ENCODE measurements at places on chromosomes 3 and 15.

DNA sequence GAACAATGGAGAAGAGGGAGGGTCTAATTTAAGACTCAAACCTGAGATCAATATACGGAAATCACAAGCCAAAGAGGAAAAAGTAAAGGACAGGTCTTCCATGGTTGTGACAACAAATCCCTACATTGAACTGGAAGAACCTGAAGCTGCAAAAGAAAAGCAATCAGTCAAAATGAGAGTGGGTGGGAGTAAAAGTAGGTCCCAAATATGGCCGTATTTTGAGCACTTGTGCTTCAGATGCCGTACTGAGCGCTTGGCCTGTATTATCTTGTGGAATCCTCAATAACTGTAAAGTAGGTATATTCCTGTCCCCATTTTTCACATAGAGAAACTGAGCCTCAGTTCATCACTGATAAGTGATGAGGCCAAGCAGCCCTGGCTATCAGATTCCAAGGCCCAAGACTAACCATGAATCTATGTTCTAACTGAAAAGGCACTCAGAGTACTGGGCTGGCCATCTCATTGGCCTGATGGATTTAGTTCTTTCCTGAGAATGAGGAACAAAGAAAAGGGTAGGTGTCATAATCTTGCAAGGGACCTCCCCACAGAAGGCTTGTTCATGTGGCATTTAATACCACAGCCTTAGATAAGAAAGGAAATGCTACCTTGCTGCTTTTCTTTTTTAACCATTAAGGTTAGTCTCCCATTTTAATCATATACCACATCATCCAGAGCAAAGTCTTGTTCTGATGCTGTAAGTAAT lies 52.5 kb downstream of the LRRN1 start:
- DNase-seq: no peak

DNA sequence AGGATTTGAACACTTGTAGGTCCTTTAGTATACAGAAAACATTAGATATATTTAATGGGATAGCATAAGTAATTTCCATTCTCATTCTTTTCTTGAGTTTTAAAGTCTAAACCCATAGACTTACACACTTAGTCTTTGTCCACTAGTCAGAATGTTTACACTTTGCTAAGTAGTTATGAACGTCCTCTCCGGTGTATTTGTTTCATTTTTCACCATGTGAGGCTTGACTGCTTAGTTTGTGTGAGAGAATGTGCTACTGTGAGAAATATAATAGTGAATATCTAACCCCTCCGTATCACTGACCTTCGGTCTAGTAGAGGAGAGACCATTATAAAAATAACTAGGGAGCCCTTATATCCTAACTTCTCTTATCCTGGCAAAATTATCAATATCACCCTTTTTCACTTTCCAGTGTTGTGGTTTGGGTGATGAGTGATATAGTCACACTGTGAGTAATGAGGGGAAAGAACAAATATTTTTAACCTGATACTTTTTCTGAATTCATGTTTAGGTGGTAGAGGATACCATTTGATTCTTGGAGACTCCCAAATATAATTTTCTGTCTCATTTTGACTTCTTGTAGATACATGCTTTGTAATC lies 122.4 kb downstream of the UBE2E2 start:
- DNase-seq: no peak

- no peak for DNase-seq
These were observed 527.9 kb upstream of the TBL1XR1 start for GRCh38 chr3:177725165-177725564.

DNA sequence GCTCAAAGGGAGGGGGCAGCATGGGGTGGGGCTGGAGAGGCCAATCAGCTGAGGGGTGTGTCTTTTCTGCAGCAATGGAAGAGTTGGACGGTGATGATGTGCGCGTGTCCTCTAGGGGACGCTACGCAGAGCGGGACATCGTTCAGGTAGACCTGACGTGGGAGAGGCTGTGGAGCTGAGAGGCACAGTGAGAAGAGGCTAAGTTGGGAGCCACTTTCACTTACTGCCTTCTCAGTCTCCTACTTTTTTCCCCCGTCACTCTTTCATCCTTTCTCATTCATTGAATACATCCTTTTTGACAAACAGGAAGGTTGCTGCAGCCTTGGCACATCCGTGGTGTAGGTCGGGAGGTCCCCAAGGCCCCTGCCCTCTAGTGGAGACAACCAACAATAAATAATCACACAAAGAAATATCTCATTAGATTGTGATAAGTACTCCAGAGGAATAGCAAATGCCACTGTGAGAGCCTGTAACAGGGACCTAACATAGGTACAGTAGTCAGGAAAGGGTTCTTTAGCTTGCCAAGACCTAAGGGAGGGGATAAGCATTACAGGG lies 4.4 kb upstream of the BRPF1 start:
- DNase-seq: no peak

- no peak for DNase-seq
These were observed 101.2 kb downstream of the SEC22A start for GRCh38 chr3:123302961-123303360.

- DNase-seq: no peak
These were observed 985 bp downstream of the TEX9 start for GRCh38 chr15:56366211-56366610.

GRCh38 chr3:54264050-54264449 lies 141.7 kb downstream of the CACNA2D3 start:
- DNase-seq: no peak

GRCh38 chr3:16883057-16883722 lies 1.6 kb upstream of the PLCL2 start:
- no peak for DNase-seq

DNA sequence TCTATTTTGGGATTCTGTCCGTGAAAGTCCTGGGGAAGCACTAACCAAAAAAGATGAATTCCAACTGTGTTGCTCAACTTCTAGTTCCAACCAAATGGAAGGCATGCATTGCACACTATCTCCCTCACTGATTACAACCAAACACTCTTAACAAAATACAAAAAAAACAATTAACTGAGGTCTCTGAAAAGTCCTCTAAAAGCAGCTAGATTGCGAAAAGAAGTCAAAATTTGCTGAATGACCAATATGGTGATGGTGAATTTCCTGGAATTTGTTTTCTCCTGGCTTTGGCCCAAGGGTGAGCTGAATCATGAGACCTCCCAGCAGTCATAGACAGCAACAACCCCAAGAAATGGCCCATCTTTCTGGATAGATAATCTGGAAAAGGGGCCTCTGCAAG lies 28.3 kb downstream of the CYP19A1 start:
- DNase-seq: no peak

DNA sequence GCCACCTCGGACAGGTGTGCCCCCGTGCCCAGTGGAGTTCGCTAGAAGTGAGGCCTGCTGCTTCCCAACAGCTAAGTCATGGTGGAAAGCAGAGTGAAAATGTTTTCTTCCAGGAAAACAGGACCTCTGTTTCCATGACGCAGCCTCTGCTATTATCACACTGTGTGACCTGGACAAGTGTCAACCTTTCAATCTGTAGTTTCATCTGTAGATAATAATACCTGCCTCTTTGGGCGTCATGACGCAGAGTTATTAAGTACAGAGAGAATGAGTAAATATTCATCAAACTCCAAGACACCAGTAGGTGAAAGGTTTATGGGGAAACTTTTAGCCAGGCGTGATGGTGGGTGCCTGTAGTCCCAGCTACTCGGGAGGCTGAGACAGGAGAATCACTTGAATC lies 62.3 kb downstream of the TMEM44 start:
- no peak for DNase-seq

DNA sequence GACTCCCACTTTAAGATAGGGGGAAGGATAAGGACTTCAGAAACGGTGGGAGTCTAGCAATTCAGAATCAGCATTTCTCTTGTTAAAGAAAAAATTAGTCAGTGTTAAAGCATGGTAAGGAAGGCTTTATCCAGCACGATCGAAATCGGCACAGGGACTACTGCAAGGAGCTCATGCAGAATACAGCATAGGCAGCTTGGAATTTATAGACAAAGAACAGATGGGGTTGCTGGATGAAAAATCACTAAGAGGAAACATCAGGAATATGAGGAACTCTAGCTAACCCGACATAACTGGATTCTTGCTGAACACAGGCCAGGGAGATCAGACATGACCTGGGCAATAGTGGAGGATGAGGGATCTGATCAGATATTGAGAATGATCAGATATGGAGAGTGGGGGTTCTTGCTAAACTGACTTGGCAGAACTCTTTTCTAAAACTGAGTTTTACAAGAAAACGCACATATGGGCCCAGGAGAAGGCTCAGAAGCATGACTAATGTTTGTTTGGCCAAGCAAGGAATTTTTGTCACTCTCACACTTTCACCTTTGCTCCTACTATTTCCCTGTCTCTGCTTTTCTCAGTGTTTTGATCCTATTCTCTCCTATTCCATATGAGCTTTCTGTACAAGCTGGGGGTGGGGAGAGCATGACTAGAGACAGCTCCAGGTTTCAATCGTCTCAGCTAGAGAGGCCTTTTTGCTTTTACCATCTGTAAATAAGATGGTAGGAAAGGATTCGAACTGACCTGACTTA lies 3.9 kb upstream of the PLCH1 start:
- DNase-seq: no peak

DNA sequence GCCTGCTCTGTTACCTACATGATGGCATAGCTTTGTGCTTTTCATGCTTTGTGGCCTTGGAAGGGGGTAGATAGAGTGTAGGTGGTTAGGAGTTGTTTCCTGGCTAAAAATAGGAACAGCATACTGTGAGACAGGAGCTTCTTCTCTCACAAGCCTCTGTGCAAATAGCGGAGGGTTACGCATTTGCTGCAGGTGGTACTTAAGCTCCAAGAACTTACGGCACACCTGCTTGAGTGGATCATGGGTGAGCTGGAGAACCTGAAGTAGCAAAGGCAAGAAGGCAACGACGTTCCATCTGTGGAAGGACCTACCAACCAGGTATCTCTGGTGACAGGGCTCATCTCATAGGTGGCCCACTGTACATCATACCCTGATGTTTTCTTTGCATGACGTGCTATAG lies 66.0 kb downstream of the ST6GAL1 start:
- DNase-seq: no peak

- no peak for DNase-seq
These were observed 63.6 kb downstream of the NIPA2 start for GRCh38 chr15:22902046-22902445.

DNA sequence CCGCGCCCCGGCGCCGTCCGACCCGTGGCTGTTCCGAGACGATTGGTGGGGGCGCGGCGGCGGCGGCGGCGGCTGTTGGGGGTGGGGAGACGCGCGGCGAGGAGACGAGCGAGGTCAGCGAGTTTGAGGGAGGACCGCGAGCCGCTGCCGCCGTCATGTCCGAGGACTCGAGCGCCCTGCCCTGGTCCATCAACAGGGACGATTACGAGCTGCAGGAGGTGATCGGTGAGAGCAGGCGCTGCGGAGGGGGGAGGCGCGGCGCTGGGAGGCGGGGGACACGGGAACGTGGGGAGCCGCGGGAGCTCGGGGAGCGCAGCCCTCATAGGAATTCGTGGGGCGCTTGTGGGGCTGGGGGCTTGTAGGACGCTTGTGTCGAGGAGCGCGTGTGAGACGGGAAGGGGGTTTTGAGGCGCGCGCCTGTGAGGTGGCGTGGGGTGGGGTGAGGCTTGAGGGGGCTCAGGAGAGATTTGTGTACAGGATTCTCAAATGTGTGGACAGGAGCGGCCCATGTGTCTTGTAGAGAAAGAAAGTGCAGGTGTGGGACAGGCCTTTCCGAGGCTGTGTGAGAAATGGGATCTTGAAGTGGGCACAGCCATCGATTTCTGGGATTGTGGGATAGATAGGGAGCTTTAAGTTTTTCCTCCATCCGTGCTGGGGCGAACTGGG lies 518 bp downstream of the OXSR1 start:
- DNase-seq: no peak

- DNase-seq: no peak
These were observed 880.8 kb downstream of the ROBO1 start for GRCh38 chr3:78887029-78887428.

DNA sequence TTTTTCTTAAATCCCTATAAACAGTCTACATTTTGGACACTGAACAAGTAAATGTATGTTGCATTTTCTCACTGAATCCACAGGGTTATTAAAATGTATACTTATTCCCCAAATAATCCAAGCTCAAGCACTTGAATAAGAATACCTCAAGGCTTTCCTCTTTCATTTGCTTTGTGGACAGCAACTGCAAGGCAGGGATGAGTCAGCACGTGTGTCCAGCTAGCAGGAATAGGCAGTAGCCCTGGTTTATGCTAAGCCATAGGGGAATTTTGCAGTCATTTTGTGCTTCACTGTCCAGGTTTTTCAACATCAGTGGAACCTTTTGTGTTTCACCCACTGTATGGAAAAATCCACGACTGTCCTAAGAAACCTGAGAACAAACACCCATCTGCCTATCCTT lies 96.7 kb upstream of the KCNMB2 start:
- no peak for DNase-seq

GRCh38 chr3:19065027-19065426 lies 83.3 kb upstream of the KCNH8 start:
- no peak for DNase-seq

GRCh38 chr3:197427021-197427420 lies 128.6 kb upstream of the DLG1 start:
- DNase-seq: no peak

DNA sequence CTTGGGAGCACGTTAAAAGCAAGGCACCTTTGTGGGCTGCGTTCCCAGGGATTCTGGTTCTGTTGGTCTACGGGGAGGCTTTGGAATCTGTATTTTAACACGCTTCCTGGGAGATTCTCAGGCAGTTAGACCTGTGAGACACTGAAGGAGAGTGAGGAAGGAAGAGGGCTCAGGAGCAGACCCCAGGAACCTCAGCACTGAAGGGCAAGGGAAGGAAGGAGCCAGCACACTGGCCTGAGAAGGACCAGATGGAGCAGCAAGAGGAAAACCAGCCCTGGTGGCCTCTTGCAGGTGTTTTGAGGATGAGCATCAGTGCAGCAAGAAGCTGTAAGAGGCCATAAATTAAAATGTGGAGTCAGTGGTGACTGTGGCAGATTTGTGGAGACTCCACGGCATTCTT lies 146.7 kb downstream of the RPLP1 start:
- no peak for DNase-seq

DNA sequence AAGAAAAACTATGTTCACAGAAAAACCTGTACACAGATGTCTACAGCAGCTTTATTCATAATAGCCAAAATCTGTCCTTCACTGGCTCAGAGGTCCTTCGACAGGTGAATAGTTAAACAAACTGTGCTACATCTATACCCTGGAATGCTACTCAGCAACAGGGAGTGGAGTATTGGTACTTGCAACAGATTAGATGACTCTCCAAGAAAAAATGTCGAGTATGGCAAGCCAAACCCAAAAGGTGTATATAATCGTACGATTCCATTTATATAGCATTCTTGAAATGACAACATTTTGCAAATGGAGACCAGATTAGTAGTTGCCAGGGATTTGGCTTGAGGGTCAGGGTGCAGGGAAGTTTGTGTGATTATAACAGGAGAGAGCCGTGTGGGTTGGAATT lies 22.4 kb upstream of the RGMA start:
- no peak for DNase-seq

DNA sequence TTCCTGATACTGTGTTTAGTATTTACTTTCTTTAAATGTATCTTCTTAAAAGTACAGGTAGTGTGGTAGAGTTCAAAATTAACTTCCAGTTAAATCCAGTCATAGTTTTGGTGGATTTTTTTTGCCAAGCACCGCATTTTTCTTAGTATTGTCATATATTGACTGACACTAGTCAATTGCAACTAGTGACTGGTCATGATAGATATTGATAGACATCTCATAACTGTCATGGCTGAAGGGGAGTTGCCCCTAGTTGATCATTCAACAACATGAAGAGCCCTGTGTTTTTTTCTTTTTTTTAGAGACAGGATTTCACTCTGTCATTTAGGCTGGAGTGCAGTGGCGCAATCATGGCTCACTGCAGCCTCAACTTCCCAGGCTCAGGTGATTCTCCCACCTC lies 22.1 kb downstream of the RAB8B start:
- no peak for DNase-seq

GRCh38 chr15:70478251-70478990 lies 284.9 kb downstream of the UACA start:
- no peak for DNase-seq

- DNase-seq: no peak
These were observed 442.8 kb upstream of the NECTIN3 start for GRCh38 chr3:110628650-110629301.

Data from activated naive CD8-positive, alpha-beta T cell treated with anti-CD3 and anti-CD28 coated beads, Interleukin-2, amount 50 U/mL, for 16 hours (primary cell).